ENCODE measurements at places on chromosomes 7 and 10.
A peak's percentile ranks its signal among the peaks of the same experiment; 100 is the strongest.

DNA sequence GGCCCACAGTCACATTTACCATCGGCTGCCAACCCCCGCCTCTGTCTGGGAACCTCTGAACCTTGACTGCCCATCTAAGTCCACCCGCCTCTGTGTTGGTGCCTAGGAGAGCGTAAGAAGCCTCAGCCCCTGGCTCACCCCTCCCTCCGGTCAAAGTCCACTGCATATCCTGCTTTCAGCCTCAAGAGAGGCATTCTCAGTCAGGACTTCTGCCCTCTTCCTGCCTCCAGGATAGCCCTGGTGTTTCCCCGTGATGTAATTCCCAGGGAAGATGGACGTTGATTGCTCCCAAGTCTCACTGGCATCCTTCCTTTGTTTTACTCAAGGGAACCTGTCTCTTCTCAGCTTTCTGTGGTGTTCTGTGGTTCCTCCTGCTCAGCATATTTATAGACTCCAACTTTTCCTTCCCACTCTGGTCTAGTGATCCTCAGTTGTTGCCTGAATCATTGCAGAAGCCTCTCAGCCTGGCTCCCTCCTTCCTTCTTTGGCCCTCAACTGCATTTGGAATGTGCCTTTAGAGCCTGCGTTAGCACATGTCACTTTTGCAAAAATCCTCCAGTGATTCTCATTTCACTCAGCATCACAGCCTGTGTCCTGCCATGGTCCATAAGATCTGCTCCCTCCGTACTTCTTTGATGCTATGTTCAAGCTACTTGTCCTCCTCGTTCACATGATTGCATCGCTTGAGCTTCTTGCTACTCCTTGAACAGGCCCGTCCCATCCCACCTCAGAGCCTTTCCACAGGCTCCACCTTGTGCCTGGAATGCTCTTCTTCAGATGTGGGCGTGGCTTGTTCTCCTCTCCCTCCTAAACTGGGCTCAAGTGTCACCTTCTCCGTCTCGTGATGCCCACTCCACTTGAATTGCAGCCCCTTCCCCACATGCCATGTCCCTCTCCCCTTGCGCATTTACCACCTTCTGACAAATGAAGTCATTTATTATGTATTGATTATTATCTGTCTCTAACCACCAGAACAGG is 124.2 kb downstream of the PLPP4 start:
- DNase-seq: peak; percentile 21

DNA sequence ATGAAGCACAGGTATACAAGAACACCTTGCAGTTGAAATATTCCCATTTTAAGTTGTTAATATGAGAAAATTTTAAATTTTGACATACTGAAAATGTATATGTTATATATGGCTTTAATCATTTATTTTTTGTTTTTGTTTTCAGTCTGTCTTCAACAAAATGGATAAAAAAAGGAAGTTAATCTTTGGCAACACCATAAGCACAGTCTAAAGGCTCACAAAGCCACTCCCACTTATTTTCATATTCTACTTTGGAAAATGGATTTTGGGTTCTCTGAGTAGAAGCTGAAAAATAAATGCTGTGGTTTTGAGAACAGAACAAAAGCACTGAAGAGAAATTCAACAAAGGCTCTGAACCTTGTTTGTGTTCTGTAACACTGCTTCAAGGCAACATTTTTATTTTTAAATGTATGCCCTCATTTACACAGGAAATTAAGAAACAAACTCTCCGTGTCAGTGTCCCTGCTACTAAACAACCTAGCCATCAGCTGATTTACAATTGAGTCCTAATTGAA is 81.3 kb upstream of the LRRN3 start:
- DNase-seq: no peak

DNA sequence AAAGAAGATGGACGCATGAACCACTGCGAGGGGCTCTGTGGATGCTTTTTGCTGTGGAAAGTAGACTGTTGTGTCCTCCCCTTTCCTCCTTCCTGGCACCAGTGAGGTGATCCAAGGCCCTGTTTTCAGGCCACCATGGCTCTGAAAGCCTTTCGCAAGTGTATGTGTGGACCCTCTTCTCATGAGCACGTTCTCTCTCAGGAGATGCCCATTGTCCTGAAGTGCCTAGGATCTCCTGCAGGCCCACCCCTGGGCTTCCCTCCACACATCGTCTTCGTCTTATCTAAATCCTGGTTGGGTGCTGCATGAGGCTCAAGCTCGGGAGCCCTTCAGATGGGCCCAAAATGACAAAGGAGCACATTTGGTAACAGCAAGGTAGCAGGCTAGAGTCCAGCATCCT is 188.2 kb downstream of the PTPN20 start:
- no peak for DNase-seq

DNA sequence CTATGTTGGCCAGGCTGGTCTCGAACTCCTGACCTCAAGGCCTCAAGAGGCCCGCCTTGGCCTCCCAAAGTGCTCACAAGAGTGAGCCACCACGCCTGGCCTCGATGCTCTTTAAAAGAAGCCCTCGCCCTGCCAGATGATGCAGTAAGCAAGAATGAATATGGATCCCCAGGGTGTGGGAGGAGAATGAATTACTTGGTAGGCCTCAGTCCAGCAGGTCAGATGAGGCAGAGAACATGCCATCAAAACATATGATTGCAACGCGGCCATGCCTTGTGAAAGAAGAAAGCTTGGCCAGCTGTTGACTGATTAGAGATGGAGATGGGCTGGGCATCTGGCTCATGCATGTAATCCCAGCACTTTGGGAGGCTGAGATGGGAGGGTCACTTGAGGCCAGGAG is 68.7 kb downstream of the CAMK1D start:
- DNase-seq: no peak

DNA sequence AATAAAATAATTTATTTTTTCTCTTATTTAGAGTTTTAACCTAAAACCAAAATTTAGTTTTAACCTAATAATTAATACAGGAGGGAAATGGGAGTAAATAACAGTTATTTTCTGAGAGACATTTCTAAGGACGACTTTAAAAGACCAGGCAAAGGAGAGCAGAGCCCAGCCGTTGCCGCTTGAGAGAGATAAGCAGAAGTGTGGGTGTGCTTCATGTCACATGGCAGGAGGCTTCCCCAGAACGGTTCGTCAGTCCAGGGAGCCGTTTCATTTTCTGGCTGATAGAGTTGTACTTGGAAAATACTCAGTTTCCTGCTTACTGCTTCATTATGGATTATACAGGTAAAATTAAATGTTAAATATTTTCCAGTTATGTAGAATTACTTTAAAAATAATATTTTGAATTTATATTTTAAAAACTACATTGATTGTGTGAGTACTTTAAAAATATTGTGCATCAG is 61.4 kb downstream of the ST7 start:
- peak; percentile 38 for DNase-seq

- DNase-seq: peak; percentile 26
These were observed 1.1 kb downstream of the KIAA1217 start for GRCh38 chr10:24209946-24210491.

DNA sequence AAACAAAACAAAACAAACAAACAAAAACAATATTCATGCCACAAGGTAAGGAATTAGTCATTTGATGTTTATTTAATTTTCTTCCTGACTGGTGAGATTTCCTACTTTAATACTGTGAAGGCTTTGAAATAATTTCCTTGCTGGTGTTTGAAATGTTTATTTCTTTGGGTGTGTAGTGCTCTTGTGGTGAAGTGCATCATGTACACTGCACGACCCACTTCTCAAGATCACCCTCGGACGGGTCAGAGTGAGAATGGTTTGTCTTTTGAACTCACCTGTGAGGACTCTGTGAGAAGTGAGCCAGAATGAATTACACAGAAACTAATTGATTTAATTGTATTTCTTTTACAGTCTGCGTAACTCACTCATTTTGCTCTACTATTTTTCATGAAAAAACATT is 1211.5 kb downstream of the SORCS1 start:
- no peak for DNase-seq

DNA sequence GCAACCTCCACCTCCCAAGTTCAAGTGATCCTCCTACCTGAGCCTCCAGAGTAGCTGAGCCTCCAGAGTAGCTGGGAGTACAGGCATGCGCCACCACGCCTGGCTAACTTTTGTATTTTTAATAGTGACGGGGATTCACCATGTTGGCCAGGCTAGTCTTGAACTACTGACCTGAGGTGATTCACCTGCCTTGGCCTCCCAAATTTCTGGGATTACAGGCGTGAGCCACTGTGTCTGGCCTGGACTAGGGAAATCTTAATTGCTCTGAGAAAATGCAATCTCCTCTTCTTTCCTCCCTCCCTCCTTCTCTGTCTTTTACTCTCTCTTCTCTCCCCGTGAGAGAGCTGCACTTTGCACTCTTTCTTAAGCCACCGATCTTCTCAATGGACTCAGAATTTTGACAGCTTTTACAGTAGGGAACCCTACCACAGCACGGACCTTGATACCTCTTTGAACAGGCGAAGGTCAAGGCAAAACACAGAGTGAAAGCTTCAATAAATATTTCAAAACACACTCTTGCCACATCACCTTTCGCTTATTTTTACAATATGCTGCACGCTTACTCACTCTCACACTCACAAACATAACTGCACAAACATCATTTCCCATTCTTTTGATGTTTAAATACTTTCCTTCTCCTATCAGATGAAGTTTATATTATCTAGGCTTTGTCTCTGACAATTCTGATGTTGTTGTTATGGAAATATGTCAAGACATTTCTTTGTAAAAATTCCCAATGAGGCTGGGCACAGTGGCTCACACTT is 173.4 kb upstream of the NRP1 start:
- no peak for DNase-seq

- peak; percentile 18 for DNase-seq
These were observed 22.7 kb downstream of the CISD1 start for GRCh38 chr10:58291538-58292174.

DNA sequence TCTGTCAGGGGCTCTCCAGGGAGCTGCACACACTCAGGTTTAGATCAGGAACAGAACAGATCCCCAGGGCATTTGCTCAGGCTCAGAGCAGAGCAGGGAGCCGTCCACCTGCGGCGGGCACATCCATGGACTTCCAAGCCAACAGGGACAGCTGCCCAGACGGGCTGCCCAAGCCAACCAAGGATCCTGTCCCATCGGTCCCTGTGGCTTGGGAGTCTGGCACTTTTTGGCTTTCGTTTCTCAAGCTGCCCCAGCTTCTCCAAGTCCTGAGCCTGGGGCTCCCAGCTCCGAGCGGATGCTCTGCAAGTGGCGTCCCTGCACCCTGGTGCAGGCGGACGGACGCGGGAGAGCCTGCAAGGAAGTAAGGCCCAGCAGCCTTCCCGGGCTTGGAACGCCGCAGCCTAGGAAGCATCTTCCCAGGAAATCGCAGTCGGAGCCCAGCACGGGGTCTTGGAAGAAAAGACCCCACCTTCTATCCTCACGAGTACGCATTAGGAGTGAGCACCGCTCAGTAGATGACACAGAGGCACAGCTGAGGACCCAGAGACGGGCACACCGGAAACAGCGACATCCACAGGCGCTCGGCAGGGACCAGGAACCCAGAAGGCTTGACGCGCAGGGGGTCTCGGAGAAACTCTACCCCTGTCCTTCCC is 6.0 kb downstream of the GPR146 start:
- DNase-seq: no peak

DNA sequence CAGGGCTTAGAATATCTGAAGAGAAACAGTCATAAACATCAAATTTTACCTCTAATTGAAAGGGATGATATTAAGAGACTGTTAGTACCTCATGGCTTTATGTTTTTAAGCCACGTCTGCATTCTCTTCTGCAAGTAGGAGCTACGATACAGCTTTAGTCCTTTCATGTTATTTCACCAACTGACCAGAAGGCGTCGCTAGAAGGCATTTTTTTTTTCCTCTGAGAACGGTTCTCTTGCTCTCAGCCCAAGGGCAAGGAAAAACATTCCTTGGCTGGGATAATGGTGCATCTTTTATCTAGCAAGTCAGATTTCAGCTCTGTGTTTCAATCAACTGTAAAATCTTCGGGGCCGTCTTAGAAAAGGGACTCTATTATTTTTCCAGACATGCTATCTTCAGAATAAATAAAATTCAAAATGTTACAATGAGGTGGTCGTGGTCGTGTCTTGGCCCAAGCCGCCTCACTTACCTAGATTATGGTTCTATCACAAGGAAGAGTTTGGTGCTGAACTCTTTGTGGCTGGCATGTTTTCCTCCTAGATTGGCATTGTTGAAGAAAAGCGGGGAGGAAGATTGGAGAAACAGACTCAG is 41.6 kb upstream of the LYZL2 start:
- DNase-seq: peak; percentile 26

- DNase-seq: no peak
These were observed 73.4 kb downstream of the MYOF start for GRCh38 chr10:93408783-93409182.

DNA sequence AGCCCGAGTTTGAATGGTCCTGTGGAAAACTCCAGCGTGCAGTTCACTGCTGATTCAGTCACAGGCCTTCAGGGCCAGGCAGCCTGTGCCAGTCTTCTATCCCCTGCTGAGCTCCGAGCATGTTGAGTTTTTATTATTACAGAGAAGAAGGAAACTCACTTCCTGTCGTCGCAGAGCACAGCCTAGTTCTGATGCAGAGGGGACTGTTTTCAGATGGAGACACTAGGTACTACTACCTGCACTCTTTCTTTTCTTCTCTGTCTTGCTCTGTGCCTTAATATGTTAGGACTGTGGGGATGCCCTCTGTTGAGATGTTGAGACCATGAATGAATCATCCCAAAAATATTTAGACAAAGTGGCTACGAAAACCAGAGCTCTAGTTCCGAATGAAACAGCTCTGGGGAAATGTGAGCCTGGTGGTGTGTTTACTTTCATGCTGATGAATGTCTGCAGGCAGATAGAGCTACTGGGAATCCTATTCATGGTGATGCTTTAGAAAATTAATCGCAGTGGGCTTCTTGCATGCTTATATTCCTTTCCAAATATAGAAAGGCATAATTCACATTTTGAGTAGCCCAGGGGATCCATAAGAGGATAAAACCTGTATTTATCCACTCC is 29.6 kb downstream of the CASP7 start:
- no peak for DNase-seq

GRCh38 chr10:125001313-125002046 is 59.6 kb downstream of the ZRANB1 start:
- peak; percentile 14 for DNase-seq

DNA sequence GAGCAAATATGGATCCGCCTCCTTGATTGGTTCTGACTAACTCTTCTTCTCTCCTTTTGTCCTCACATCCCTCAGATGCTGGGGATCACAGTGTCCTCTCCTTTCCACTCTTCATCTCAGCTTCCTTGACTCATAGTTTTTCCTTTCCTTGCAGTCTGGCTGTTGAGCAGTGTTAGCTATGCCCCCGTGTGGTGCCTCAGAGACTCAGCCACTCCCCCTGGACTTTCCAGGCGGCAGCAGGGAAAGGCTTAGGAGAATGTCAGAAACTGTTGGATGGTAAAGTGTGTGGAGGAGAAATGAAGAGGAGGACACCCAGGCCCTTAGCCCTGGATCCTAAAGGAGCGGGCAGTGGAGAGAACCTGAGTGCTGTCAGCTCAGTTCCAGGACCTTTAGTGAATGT is 267.5 kb downstream of the CELF2 start:
- no peak for DNase-seq

- peak; percentile 20 for DNase-seq
These were observed 149.8 kb downstream of the DOCK4 start for GRCh38 chr7:112056409-112056808.

Data from body of pancreas (tissue), 4 donors.